ENCODE measurements at places on chromosomes 6 and 20.

GRCh38 chr6:2754393-2754792, 3.7 kb upstream of the MYLK4 start:
- DNase-seq = no peak

GRCh38 chr20:64166721-64167615, 2.7 kb downstream of the MYT1 start:
- no peak for DNase-seq

DNA sequence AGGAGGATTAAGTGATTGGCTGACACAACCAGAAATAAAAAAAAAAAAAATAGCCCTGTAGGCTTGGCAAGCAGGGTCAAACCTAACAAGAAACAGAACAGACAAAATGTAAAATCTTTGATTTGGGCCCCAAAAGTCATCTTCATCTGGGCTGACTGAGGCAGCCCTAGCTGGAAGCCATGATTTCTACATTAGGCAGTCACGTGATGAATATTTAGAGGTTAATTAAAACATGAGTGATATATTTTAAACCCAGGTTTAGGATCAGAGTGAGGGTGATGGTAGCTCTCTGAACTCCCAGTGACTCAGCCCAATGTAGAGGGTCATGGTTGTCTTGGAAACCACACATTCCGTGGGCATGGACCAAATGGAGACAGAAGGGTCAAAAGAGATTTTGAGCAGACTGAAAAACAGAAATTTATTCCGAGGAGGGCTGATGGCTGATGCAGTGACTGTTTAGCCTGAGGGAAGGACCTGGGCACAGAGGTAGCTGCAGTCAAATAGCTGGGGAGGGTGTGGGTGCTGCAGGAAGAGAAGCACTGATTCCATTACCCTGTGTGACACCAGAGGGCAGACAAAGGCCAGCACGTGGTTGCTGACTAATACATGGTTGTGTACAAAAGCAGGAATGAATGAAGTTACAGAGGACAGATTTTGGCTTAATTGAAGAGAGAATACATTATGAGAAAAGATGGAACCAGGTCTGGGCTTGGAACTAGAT, 573.1 kb upstream of the CHD6 start:
- DNase-seq = no peak

DNA sequence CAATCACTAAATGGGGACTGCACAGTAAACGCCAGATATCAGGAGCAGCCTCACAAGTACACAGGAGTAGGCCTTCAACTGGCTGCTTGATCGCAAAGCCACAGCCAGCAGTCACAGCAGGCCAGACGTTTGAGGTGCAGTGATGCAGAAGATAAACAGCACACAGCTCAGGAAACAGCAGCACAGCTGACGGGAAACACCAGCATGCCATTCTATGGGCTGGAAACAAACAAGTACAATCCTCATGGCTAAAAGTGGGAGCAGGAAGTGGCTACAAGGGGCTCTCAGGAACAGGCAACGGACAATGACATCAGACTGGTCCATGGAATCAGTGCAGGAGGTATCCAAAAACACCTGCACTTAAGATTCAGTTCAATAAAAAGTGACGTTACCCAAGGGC, 111.0 kb downstream of the DTNBP1 start:
- DNase-seq = no peak

- DNase-seq = no peak
Observed at GRCh38 chr6:128158496-128158895, 257.6 kb upstream of the THEMIS start.

GRCh38 chr20:1810926-1811620, 84.1 kb upstream of the SIRPA start:
- DNase-seq = no peak

GRCh38 chr6:33116841-33117711, 41.3 kb downstream of the HLA-DPB1 start:
- no peak for DNase-seq

GRCh38 chr6:137332637-137333280, 113.6 kb upstream of the IFNGR1 start:
- DNase-seq = no peak

GRCh38 chr20:2524709-2525506, 11.5 kb upstream of the TMC2 start:
- no peak for DNase-seq

GRCh38 chr20:5270603-5271002, 46.2 kb downstream of the PROKR2 start:
- DNase-seq = no peak
